Fibroblast of villous mesenchyme (primary cell): ENCODE measurements at places on chromosomes 16 and 17. TPM values are rescaled to one million over a fixed set of nuclear protein-coding genes. Genes with fewer than 3 reads are reported as not detected.

The NPIPA8 gene
- total RNA-seq: under 0.01 and 0.32 TPM in 2 replicates

The MYH2 gene
- total RNA-seq: under 0.01 TPM in 1 of 2 replicates, not detected in the other

The HAS3 gene
- total RNA-seq: 0.32 and 0.43 TPM in 2 replicates

The TBC1D3 gene
- total RNA-seq: not detected in 2 replicates

The CRHR1 gene
- not detected in 2 replicates for total RNA-seq

The SLC12A4 gene
- 90.5 and 104 TPM in 2 replicates for total RNA-seq

The KRT9 gene
- total RNA-seq: not detected in 2 replicates

The TBC1D3B gene
- 0.43 TPM in 1 of 2 replicates, not detected in the other for total RNA-seq

The C1QTNF8 gene
- not detected in 2 replicates for total RNA-seq

The TBC1D3K gene
- total RNA-seq: not detected in 2 replicates

The GP1BA gene
- not detected in 2 replicates for total RNA-seq

The TPSG1 gene
- total RNA-seq: not detected in 2 replicates

The INTS2 gene
- 13.5 and 17.7 TPM in 2 replicates for total RNA-seq

The GDPD3 gene
- total RNA-seq: 0.32 and 0.43 TPM in 2 replicates

The PYCARD gene
- total RNA-seq: 85.9 and 176 TPM in 2 replicates

The CACNA1H gene
- total RNA-seq: 11.7 and 12.2 TPM in 2 replicates

The KCTD5 gene
- 25.0 and 26.4 TPM in 2 replicates for total RNA-seq

The TSPAN10 gene
- 1.7 and 2.3 TPM in 2 replicates for total RNA-seq

The SCARF1 gene
- 0.64 and 1.3 TPM in 2 replicates for total RNA-seq

The KRTAP4-9 gene
- total RNA-seq: not detected in 2 replicates

The ALOX12B gene
- total RNA-seq: not detected in 2 replicates

The CCR7 gene
- not detected in 2 replicates for total RNA-seq

The TOX3 gene
- total RNA-seq: not detected in 2 replicates

The C16orf46 gene
- total RNA-seq: 0.86 and 0.97 TPM in 2 replicates

The TMEM106A gene
- 11.0 and 11.7 TPM in 2 replicates for total RNA-seq

The ZFP3 gene
- total RNA-seq: 1.6 and 2.2 TPM in 2 replicates

The CACNG5 gene
- not detected in 2 replicates for total RNA-seq

The SEPTIN1 gene
- 0.43 TPM in 1 of 2 replicates, not detected in the other for total RNA-seq

The CHST4 gene
- not detected in 2 replicates for total RNA-seq

The HSD17B1 gene
- 3.5 and 11.9 TPM in 2 replicates for total RNA-seq

The TMEM220 gene
- total RNA-seq: 2.6 and 3.5 TPM in 2 replicates

The HOXB1 gene
- not detected in 2 replicates for total RNA-seq

The BORCS6 gene
- 6.0 and 8.4 TPM in 2 replicates for total RNA-seq

The SPATA32 gene
- under 0.01 TPM in 1 of 2 replicates, not detected in the other for total RNA-seq

The SLC16A11 gene
- total RNA-seq: not detected in 2 replicates

The EME1 gene
- total RNA-seq: 4.5 and 4.7 TPM in 2 replicates
